ENCODE measurements at places on chromosomes 5 and 9.

DNA sequence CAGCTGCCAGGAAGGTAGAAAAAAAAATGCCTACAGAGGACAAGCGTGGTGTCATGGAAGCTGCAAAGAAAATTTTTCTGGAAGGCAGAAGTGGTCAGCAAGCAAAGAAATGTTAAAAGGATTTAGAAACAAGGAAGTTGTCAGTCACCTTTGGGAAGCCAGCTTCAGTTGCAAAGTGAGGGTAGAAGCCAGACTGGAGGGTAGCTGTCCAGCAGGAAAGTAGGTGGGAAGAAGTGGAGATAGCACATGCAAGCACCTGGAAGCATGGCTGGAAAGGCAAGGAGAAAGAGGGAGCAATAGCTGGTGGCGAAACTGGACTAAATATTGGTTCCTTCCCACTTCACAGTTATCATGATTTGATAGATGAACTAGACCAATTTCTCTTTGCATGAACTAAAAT is 54.3 kb downstream of the ADRB2 start:
- DNase-seq, result no peak

DNA sequence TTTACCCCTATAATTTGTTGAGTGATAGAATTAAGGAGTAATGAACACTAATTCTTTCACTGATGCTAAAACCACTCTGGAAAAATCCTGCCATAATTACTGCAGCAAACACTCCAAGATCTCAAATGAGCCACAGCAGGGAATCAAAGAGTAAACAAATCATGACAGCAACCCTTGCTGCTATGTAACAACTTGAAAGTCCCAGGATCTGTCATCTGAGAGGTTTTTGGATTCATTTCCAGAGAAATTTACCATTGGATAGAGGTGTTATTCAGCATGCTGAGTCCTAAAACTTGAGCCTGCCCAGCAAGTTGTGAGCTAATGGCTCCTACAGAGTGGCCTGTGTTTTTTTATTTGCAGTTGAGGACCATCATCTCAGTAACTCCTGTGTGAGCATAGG is 59.2 kb downstream of the PRLR start:
- DNase-seq, result no peak

GRCh38 chr9:113828221-113828620 is 47.9 kb upstream of the ZNF618 start:
- no peak for DNase-seq

- no peak for DNase-seq
Measured at GRCh38 chr5:78758169-78758839, 109.7 kb upstream of the LHFPL2 start.

DNA sequence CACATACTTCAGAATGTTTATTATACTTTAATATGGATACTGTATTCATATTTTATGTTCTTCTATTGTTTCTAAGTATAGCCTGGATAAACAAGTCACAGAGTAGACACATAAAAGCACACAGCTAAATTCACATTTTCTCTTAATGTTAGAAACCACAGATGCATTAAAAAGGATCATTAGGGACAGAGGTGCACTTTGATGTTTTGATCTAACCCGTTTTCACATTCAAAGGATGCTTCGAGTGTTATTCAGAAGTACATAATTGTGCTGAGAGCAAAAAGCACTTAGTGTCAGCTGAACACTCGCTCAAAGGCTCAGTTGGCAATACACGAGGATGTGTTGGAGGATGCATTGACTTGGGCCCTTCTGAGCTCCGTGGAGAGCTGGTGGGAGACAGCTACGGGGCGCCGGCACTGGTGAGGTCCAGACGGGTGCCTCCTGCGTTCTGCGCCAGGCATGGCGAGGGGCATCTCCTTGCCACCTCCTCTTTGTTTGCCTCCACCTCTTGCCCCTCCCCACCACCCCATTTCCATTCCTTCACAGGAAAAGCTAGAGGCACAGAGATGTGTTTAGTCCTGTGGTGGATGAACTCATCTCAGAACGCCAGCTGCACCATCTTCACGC is 35.5 kb downstream of the MED10 start:
- no peak for DNase-seq

DNA sequence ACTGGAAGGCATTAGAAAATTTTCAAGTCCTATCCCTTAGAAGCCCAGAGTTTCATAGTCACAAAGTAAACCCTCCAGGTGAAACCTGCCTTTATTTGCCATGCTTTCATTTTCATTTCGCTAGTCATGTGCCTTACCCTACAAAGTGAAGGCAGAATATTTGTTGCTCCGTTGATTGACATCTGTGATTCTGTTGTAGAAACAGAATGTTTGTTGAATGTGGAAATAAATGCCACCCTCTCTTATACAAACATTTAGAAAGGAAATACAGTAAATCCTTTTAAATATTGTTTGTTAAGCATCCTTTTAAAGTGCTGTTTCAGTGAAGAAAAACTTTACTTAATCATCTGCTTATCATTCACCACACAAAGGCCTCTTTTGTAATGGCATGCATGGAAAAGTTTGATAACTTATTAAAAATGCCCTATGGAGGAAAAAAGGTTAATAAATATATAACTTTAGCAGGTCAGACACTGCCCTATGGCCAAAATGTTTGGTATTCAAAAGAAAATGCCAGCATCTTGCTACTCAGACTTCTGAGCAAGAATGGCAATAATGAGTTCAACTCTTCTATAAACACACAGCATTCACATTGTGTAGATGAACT is 34.3 kb upstream of the CAST start:
- no peak for DNase-seq

DNA sequence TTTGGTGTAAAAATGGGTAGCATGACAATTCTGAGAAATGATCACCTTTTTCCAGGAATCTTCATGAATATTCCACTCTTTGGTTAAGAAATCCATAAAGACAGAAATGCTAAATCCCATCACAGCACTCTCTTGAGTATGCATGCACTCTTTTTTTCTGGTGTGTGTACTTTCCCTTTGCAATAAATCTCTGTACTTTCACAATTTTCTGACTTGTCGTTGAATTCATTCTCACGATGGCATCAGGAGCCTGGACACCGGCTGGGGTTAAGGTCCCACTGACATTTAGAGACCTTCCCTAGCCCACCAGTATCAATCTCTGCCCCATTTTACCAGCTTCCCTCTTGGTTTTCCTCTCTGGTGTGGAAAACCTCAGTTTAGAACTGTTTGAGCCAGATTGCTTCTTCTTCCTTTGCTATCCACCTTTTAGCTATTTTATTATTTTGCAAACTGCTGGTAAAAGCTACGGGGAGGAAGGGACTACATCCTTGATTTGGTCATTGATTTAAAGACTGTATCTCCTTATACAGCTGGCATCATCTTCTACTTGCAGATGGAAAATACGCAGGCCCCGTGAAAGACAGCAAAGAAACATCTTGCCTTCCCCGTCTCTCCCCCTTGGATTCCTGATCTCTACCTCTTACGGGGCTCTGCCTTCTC is 59.9 kb upstream of the ZFR start:
- no peak for DNase-seq

DNA sequence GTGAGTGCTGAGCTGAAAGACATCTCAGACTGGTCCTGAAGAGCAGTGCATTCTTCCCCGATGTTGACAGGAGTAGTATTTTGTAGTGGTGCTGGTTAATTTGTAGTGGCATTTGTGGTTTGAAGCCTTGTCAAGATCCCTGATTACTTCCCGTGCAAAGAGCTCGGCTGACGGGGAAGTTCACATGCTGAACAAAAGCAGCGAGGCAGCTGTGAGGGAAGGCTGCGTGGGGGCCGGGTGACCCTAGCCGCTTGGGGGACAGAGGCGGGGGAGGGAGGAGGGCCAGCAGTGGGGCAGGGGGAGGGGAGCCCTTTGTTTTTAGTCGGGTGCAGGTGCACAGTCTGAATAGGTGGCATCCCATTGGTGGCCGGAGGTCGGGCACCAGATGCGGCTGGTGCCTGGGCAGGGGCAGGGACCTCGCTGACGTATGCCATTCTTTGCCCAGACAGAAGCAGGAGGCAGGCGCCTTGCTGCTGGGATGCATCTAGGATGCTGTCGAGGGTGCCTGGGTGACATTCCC is 64.7 kb downstream of the CRB2 start:
- no peak for DNase-seq

DNA sequence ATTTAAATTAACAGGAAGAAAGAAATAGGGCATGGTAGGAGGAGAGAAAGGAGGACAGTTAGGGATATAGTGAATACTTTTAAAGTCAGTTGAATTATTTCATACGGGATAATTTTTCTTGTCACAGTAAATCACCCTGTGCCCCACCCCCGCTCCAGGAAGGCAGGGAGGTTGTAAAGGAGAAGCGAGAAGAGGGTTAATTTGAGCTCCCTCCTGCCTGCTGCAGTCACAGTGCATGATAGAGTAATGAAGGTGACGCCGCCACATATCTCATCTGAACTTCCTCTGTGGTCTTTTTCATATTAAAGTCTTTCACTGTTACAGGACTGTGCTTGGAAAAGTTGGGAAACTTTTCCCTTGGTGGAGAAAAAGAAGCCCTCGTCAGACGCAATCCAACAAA is 896 bp upstream of the PCSK5 start:
- DNase-seq, result no peak

- DNase-seq, result no peak
Measured at GRCh38 chr9:133768859-133769510, 30.8 kb upstream of the SARDH start.

GRCh38 chr5:84091127-84091799 is 293.4 kb downstream of the EDIL3 start:
- DNase-seq, result no peak

DNA sequence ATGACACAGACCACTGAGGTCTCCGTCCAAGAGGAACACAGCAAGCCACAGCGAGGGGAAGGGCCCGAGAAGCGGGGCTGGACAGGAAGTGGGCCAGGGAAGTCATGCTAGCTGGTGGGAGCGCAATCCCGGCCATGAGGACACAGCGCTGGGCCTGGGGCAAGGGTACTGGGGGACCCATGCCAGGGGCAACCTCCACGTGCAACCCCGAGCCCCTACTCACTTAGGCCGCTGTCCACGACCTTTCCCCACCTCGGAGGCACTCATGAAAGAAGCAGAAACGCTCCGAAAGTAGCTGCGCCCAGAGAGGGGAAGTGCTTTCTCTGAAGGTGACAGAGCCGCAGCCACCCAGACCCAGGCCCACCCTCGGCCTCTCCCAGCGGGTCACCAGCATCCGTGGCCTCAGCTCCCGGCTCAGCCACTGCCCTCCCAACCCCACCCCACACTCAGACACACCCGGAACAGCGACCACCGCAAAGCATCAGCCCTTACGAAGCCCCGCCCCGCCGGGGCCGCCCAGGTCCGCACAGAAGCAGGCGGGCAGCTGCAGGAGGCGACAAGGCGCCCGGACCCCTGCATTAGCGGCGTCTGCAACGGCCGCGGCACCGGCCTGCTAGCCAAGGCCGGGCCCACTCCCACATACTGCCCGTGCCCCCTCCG is 782 bp downstream of the BICD2 start:
- no peak for DNase-seq

- DNase-seq, result no peak
Measured at GRCh38 chr9:19935422-19935821, 146.6 kb upstream of the SLC24A2 start.

DNA sequence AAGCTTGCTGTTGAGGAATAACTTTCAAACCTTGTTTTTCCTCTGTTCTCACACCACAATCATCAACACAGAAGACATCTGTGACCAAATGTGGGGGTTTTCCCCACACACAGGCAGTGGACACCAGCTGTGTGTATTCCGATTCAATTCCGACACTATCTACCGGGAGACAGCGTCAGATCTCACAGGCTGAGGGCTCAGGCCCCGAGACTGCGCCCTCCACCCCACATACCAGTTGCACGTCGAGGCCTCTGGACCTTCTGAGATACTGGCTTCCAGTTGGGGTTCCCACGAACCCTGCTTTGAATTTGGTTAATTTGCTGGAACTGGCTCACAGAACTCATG is 41.3 kb downstream of the STK10 start:
- DNase-seq, result no peak

DNA sequence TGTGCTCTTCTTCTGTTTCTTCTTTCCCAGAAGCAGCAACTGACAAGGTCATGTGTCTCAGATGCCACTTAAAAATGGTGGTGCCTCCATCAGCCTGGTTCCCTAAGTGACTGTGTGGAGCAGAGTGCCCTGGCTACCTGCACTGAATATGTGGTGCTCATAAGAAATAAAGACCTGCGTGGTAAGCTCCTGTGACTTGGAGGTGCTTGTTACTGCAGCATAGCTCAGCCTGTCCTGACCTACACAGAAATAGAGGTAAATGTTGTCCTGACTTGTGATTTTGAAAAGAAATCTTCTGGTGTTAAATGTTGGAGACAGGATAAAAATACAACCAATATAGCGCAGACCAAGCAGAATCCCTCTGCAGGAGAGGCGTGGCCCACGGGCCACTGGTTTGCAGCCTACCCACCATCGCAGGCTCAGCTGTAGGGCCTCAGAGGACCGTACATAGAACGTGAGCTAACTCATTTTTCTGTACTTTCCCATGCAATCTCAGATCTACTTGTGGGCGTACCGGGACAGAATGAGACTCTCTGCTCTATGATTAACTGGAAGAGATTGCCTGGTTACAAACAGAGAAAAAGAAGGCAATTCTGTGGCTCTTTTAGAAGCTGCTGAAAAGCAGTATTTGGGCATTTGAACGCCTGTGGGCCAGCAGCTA is 79.4 kb upstream of the UNC5A start:
- no peak for DNase-seq

DNA sequence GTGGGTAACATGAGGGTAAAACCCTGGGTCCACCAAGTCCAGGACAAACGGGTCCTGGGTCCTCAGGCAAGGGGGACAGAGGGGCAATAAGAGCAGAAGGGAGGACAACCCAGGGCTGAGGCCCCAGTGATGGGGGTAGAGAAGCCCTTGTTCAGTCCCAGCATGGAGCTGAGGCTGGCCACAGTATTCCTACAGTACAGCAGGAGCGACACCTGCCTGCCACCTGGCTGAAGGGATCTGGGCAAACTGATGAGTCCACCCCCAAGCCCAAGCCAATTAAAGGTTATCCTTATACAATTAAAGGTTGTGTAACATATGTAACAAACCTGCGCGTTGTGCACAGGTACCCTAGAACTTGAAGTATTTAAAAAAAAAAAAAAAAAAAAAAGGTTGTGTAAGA is 97.7 kb upstream of the LRRTM2 start:
- DNase-seq, result no peak

DNA sequence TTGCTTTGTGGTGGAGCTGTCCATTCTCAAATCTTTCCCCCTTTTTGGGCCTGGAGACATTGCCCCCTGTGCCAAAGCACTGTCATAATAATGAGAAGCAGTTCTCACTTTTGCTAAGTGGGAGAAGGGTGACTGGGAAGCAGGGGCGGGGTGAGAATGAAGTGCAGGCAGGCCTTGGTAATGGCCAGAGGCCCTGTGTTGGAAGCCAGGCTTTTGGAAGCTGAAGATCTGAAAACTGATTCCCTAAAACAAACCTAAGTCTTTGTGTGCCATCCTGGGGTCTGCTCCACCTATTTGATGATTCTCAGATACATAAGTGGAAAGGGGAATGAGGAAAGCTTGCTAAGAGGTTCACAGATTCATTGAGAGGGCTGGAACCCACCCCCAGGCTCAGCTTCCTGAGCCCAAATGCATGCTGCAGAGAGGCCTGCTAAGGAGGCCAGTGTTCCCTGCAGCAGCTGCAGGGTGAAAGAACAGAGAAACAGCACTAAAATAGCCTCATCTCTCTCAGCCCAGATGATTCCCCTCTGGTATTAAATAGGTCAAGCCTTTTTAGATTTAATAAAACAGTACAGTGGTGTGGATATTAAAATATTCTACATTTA is 75.0 kb downstream of the NSG2 start:
- no peak for DNase-seq
